ENCODE measurements at places on chromosomes 2 and 18. TPM values are rescaled to one million over a fixed set of nuclear protein-coding genes. Genes with fewer than 3 reads are reported as not detected.

FASTKD2 gene
- total RNA-seq, result 18.8 TPM

TMEM163 gene
- total RNA-seq, result 2.1 TPM

STK39 gene
- 29.4 TPM for total RNA-seq

LIPG gene
- total RNA-seq, result not detected

CYTIP gene
- total RNA-seq, result 343 TPM

EEF1B2 gene
- total RNA-seq, result 565 TPM

UGT1A4 gene
- not detected for total RNA-seq

CRYGD gene
- not detected for total RNA-seq

SLC9A2 gene
- not detected for total RNA-seq

PRKAG3 gene
- not detected for total RNA-seq

DYNAP gene
- total RNA-seq, result not detected

DPY30 gene
- total RNA-seq, result 77.8 TPM

DCDC2C gene
- total RNA-seq, result not detected

FAM110C gene
- total RNA-seq, result 2.1 TPM

KIF1A gene
- 0.76 TPM for total RNA-seq

SYT4 gene
- total RNA-seq, result not detected

CRACDL gene
- 0.35 TPM for total RNA-seq

HMSD gene
- 1.6 TPM for total RNA-seq

POTEJ gene
- total RNA-seq, result not detected

UGT1A5 gene
- total RNA-seq, result not detected

CNOT11 gene
- total RNA-seq, result 57.4 TPM

KCNIP3 gene
- not detected for total RNA-seq

ADNP2 gene
- total RNA-seq, result 23.2 TPM

VSNL1 gene
- not detected for total RNA-seq

DPP10 gene
- not detected for total RNA-seq

DIS3L2 gene
- total RNA-seq, result 25.4 TPM

MMADHC gene
- total RNA-seq, result 111 TPM

KCNE4 gene
- not detected for total RNA-seq

AGFG1 gene
- 94.9 TPM for total RNA-seq

CCDC74A gene
- total RNA-seq, result 4.6 TPM

ARHGEF33 gene
- total RNA-seq, result 1.0 TPM

CCDC148 gene
- not detected for total RNA-seq

RFX8 gene
- total RNA-seq, result 1.0 TPM

DES gene
- not detected for total RNA-seq

ALPG gene
- total RNA-seq, result not detected

CD207 gene
- not detected for total RNA-seq

RND3 gene
- total RNA-seq, result not detected

HES6 gene
- 3.0 TPM for total RNA-seq

BBS5 gene
- 1.9 TPM for total RNA-seq

LHCGR gene
- total RNA-seq, result not detected

PRR30 gene
- not detected for total RNA-seq

SPP2 gene
- not detected for total RNA-seq

KLHL30 gene
- not detected for total RNA-seq

MYO7B gene
- 0.26 TPM for total RNA-seq

ITPRIPL1 gene
- 53.2 TPM for total RNA-seq

RUFY4 gene
- 5.1 TPM for total RNA-seq
